COLO829 (cell line): ENCODE measurements at places on chromosomes 5 and 9.

GRCh38 chr5:84274585-84275468 lies 109.9 kb downstream of the EDIL3 start:
- no peak for DNase-seq

DNA sequence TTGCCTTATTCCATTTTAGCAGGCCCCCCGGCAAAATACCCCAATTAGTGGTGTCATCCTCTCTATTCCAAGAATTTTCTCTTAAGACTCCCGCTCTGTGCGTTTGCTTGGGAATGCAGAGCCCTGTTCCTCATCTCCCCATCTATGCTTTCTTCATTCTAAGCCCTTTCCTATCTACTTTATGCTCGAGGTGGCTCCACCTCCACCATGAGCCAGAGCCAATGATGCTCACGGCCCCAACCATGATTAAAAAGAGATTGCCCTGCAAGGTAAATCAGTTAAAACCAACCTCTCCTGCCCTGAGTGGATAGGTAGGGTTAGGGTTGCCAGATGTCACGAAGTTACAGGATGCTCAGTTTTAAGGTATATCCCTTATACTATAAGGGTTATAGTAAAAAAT lies 677 bp upstream of the TXNDC15 start:
- DNase-seq, result no peak

GRCh38 chr5:178201221-178201926 lies 3.0 kb upstream of the HNRNPAB start:
- DNase-seq, result no peak

- DNase-seq, result no peak
These were observed 76.6 kb upstream of the SSBP2 start for GRCh38 chr5:81827500-81827899.

GRCh38 chr5:151128817-151129216 lies 28.8 kb downstream of the ANXA6 start:
- DNase-seq, result no peak

DNA sequence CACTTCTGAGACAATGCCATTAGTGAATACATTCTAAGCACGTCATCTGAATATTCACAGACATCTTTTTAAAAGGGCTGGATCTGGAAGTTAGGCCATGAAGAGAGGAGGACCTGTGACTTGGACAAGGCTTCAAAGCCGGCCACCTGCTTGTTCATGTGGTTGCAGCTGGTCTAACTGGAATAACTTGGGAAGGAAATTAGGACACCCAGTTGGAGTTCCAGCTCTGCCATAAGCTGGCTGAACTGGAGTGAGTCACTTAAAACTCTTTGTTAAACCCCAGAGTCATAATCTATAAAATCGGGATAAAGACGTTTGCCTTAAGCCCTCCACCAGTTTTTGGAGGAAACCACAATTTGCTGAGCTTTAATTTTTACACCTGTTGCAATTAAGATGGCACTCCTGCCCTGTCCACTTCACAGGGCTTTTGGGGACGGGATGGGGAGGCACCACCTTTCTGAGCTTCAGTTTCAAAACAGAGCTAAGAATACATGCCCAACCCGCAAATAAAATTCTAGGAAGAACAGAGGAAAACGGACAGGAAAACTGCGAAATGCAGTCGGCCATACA lies 536 bp upstream of the STX17 start:
- DNase-seq, result no peak

- DNase-seq, result no peak
These were observed 87.5 kb downstream of the SLIT3 start for GRCh38 chr5:169213479-169213878.

DNA sequence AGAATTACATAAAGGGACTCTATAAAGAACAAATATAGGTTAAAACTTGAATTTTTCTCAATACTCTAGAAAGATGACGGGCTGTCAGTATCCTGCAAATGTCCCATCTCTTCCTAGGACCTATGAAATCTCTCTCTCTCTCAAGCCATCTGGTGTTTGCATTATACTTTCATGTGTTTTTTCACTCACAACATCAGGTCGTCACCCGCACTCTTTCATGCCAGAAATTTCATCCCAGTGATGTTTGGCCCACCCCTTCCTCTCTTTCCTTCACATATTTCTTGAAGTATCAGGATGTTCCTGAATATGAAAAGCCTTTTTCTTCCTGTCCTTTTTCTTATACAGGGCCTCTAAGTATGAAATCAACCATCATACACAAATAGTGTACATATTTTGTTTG lies 63.3 kb upstream of the GAS1 start:
- DNase-seq, result no peak

- no peak for DNase-seq
These were observed 20.4 kb upstream of the SELENOP start for GRCh38 chr5:42832060-42832459.

DNA sequence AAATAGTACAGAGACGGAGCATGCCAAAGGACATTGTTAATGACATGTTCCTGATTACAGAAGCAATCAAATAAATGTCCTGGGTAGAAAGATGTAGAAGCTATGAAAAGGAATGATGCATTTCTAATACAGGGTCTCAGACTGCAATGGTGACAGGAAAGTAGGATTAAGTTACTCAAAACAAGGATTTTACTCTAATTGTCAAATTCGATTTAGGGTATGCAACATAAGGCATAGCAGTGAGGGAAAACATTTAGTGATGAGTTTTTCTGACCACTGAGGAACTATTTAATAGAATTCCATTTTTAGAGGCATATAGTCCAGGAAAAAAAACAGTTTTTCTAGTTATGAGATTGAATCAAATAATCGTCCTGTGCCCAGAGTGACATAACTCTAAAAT lies 715.1 kb upstream of the ACO1 start:
- no peak for DNase-seq

DNA sequence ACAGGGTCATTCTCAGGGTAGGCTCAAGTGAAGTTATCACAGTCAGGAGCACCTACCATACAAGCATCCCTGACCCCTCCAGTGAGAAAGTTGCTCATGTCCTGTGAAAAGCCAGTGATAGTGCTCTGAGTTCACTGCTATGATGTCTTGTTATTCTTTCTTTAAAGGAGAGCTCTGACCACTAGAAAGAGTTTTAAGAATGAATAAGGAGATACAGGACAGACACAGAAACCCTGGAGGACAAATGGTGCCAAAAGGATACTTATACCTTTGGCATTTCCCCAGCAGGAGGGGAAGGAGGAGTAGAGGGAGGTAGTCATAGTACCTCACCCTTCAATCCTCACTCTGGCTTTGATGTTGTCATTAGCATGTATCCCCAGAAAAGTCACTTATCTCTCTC lies 84.0 kb upstream of the AGXT2 start:
- no peak for DNase-seq

- DNase-seq, result no peak
These were observed 21.2 kb upstream of the CCNH start for GRCh38 chr5:87433945-87434344.

GRCh38 chr9:21542787-21543186 lies 60.7 kb upstream of the IFNE start:
- no peak for DNase-seq

DNA sequence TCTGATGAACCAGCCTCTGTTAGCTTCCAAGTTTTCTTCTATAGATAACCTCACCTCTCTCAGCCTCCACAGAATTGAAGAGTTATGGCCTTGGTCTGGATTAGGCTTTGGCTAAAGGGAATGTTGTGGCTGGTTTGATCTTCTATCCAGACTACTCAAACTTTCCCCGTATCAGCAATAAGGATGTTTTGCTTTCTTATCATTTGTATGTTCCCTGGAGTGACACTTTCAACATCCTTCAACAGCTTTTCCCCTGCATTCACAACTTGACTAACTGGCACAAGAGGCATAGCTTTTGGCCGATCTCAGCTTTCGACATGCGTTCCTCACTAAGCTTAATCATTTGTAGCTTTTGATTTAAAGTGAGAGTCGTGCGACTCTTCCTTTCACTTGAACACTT lies 28.1 kb upstream of the GNE start:
- DNase-seq, result no peak

GRCh38 chr5:175684931-175685330 lies 27.1 kb downstream of the HRH2 start:
- DNase-seq, result no peak

- DNase-seq, result no peak
These were observed 13.6 kb downstream of the LCN10 start for GRCh38 chr9:136729144-136729543.

- no peak for DNase-seq
These were observed 244.7 kb downstream of the PIK3R1 start for GRCh38 chr5:68460147-68460798.

GRCh38 chr5:102532123-102532522 lies 33.3 kb upstream of the SLCO6A1 start:
- no peak for DNase-seq

DNA sequence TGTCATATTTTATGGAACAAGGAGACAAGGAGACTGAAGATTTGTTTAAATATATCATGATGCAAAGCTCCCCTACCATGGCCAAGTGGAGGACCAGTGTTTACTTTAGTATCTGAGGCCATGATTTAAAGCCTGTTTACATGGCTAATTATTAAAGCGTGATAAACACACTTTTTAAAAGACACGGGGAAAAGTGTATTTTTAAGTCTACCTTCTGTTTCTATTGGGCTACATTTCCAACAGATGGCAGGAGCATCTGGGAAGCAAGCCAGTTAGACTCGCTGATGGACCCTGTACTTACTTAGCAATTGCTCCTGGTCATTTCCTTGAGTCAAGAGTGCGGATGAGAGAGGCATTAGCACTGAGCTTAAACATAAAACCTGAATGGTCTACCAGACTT lies 480.3 kb upstream of the SEMA6A start:
- DNase-seq, result no peak

- peak; percentile 74 for DNase-seq
These were observed 141.6 kb upstream of the SPRY4 start for GRCh38 chr5:142466195-142466971.

DNA sequence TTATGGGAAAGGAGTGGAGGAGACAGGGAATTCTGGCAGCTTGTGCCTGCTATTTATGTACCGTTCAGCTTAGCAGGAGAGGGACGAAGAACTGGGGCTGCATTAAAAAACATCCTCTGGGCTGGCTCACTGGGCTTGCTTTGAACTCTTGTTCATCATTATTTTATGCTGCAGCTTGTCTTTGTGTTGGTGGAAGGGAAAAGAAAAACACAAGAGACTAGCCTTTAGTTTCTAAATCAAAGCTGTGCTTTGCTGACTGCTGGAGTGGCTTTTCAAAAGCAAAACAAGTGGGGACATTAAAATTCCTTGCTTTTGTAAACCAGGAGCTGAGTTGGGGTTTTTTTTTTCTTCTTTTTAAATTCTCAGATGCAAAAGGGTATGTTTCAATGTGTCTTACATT lies 5.9 kb upstream of the RGMB start:
- DNase-seq, result no peak

DNA sequence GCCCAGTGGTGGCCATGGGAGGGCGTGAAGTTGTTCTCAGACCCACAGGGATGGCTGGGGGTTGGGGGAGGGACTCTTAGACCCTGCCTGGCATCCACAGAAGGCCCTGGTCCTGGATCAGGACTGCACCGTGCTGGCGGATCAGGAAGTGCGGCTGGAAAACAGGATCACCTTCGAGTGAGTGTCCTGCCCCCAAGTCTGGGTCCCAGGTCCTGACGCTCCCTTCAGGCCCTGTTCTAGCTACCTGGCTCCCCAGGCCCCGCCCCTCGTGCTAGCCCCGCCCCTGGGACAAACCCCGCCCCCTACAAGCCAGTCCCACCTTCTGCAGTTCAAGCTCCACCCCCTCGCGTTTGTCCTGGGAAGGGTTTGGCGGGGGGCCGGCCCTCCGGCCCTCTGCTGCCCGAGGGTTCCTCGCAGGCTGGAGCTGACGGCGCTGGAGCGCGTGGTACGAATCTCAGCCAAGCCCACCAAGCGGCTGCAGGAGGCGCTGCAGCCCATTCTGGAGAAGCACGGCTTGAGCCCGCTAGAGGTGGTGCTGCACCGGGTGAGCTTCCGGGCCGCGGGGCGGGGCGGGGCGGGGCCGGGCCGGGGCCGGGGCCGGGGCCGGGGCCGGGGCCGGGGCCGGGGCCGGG lies 12.9 kb downstream of the RGS14 start:
- DNase-seq, result peak; percentile 79

DNA sequence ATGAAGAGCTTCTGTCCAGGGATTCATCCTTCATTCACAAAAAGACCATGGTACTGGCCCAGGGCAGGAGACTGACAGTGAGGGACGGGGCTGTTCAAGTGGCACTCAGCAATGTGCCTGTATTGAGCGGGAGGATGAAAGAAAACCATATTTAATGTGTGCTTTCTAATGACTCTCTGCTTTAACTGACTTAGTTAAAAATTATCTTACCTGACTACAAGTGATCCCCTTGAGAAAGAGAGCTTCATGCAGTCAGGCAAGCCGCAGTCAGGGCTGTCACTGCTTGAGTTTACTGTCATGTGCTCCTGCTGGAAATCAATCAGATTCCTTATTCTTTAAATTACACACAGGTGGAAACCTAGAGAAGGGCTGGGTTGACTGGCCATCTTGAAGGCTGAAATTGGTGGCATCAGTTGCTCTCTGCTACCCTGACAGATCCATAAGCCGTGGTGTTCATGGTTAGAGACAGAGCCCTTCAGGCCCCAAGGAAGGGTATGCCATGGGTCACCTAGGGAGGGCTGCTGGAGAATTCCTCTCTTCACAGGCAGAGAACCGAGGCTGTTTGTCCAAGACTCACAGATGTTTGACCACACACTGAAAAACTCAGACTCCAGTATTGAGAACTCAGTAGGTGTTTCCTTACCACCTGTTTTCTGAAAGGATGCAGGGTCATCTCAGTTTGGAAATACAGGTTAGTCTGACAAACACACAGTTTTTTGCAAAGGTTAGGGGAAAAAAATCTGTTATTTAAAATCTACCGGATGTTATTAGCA lies 70.9 kb downstream of the TRIO start:
- DNase-seq, result no peak

GRCh38 chr9:126607731-126608130 lies 6.0 kb upstream of the LMX1B start:
- DNase-seq, result no peak

GRCh38 chr5:139131465-139131864 lies 66.7 kb downstream of the SIL1 start:
- no peak for DNase-seq

GRCh38 chr5:95274011-95274410 lies 10.9 kb downstream of the MCTP1 start:
- no peak for DNase-seq

DNA sequence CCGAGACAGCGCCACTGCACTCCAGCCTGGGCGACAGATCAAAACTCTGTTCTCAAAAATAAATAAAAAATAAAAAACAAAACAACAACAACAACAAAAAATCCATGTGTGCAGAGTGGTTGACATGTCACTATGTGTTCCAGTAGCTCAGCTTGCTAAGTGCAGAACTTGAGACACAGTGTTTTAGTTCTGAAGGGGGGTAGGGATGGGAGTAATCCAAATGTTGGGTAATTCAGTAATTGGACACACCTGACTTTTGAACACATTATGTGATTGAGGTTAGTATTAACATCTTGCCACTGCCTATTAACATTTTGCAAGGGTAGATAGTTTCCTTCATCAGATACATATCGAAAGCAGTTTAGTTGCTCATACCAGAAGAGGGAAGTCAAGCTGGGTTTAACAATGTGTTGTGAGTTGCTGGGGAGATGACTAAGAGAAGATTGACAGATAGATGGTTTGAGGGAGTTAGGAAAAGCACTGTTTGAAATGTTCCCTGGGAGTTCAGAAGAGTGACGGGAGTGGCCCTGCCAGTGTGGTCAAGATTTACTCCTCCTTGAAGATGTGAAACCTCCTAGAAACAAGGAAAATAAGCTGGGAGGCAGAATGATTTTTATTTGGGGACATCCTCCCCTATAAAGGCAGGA lies 928 bp downstream of the HACD4 start:
- DNase-seq, result no peak
